ENCODE measurements at places on chromosomes 1 and 21.

DNA sequence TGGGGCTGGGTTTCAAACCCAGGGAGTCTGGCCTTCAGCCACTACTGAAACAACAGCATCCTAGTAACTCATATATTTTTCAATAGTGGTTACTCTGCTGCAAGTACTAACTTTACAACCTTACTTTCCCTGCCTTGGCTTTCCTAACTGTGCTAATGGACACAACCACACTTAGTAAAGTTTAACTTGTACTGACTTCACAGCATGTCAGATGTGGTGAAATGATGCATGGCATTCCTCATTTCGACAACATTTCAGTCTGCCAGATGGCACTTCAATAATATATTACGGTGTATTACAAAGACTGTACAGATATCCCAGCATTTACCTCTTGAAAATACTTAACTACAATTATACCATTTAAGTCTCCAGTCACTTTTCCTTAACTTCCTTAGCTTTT lies 27.8 kb downstream of the LRRC7 start:
- DNase-seq = no peak

DNA sequence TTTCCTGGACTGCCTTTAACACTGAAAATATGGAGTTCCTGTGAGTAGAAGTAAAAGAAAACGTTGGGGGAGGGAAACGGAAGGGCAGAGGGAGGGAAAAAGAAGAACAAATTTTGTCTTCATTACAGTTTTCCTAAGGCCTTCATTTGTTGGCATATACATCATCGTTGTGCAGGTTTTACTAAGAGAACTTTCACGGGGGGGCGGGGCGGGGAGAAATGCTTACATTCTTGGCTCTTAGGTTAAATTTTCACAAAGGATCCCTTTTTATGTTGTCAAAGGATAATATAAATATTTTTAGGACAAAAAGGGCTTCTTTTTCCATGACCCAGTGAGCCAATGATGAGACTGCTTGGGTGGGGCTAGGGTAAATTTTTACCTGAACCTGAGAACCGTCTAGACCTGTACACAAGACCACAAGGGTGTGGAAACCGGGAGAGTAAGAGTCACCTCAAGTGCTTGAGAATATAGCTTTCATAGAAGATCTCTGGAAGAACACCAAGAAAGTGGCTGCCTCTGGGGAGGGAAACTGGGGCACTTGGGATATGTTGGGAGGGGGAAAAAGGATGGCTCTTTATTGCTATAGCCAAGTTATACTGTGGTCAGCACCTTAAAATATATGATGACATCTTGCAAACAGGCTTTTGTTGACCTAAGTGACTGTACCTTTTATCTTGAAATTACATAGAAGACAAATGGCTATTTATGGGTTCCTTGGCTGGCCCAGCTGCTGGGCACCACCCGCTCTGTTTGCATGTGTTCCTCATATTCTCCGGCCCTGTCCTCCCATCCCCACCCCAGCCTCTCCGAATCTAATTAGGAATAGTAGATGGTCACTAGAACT lies 2.0 kb upstream of the UTP25 start:
- no peak for DNase-seq

GRCh38 chr1:90359994-90360393 lies 357.1 kb downstream of the BARHL2 start:
- no peak for DNase-seq

- no peak for DNase-seq
These were observed 35.4 kb downstream of the CRB1 start for GRCh38 chr1:197303463-197303862.

DNA sequence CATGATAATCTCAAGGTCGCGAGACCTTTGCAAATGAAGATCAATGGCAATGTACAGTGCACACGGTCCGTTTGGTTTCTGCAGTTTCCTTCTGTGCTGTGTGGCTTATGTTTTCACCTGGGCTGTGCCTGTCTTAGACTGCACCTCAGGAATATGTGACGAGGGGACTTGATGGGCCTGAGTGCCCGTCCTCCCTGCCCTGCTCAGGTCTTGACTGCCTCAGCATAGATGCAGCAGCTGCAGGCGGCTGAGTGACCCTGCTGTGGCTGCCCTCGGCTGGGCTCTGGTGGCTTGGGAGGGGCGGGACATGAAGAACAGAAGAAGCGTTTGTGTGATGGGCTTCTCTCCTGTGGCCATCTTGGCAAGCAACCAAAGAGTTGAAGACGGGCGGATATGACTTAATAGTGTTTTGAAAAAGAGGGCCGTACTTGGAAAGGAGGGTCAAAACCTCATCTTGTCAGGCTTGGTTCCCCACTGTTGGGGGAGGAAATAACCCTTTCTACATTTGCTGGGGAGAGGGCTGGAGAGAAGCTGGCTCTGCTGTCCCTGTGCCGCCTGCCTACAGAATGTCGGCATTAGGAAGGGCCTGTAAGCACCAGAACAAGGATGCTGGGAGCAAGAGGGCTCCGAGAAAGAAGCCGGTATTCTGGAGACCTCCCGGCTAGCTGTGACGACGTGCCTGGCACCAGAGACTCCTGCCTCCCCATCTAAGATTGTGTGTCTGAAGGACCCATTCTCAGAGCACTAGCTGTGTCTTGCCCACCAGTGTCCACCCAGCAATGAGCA lies 7.1 kb downstream of the MYBPHL start:
- DNase-seq = no peak

Data from RKO (cell line).